ENCODE measurements at places on chromosomes 12 and 14.

GRCh38 chr12:1093166-1093751, 102.2 kb downstream of the ERC1 start:
- DNase-seq: peak; percentile 52

DNA sequence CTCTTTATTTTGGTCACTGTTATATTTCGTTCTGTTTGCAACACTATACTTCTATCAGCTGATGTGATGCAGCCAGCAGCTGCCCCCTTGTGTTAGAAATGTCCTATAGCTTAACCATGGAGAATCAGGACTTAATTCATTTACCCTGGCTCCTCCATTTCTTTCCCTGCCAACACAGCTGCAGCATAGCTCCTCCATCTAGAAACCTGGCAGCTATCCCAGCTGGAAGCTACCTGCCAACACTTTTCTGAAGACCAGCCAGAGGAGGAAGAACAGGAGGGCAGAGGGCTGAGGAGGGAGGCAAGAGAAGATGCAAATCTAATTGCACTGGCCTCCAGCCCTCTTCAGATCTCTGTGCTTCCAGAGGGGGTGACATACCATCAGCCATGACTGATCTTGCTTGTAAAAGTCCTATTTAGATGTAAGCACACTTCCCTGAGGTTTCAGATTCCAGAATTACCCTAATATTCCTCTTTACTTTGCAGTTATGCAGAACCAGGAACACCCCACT, 156.8 kb upstream of the TMEM260 start:
- peak; percentile 61 for DNase-seq

GRCh38 chr14:78805570-78805969, 635.4 kb downstream of the NRXN3 start:
- no peak for DNase-seq

DNA sequence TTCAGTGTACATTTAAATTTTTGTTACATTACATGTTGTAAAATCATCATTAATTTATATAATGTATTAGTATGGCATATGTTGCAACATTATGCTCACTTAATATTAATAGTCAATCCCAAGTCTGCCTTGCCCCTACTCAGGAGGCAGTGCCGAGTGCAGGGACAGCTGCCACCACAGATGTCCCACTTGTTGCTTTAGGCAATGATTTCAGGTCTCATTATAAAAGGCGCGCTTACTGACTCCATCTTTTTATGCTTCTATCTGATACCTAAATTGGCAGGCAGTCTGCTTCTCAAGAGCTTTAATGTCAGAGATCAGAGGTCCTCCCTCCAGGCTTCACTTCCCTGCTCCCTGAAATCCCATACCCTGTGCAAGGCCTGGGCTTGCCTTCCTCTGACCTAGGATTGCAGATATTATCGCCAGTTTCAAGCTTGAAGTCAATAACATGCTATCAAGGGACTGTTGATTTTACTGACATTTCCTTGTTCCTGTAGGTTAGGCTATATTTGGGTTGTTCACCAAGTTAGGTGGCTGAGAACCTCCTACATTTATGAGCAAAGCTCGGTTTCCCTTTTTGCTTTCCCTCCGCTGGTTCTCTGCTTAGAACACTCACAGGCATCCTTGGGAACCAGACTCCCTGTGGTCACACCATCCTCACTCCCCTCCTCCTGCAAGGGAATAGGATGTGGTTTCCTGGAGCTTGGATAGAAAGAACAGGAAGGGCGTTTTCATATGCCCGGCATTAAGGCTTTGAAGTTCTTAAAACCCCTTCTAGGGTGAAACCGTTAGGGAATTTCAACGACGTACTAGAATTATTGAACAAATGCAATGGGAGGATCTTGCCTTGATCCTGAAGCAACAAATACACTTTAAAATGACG, 208.4 kb upstream of the FKBP4 start:
- no peak for DNase-seq

DNA sequence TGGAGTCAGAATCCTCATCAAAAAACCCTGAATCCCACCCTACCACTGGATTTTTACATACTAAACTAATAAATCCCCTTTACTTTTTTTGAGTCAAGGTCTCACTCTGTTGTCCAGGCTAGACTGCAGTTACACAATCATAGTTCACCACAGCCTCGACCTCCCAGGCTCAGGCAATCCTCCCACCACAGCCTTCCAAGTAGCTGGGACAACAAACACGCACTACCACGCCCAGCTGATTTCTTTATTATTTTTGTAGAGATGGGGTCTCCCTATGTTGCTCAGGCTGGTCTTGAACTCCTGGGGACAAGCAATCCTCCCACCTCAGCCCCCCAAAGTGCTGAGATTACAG, 24.3 kb downstream of the SPTSSA start:
- DNase-seq: no peak
